Femur (tissue), 1 donor: ENCODE measurements at places on chromosomes 1 and 21.
A peak's percentile ranks its signal among the peaks of the same experiment; 100 is the strongest.

- no peak for DNase-seq
Measured at GRCh38 chr21:38917043-38917774, 111.5 kb downstream of the ETS2 start.

DNA sequence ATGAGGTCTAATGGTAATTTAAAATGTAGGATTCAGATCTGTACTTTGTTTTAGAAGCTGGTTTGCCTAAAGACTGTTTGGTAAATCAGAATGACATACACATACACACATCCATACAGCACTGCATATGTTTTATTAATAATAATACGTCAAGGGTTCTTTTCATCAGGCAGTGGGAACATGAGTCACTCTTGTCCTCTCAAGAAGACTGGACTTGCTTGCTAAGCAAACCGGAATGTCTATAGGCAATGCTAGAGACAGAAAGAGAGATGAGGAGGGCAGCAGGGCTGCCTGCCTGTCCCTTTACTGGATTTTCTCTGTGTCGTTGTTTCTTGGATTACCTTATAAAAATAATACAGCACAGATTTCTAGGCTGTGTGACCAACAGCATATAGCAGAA is 119.1 kb upstream of the GALNT2 start:
- no peak for DNase-seq

GRCh38 chr1:30719406-30720270 is 3.7 kb downstream of the MATN1 start:
- DNase-seq = peak; percentile 34

DNA sequence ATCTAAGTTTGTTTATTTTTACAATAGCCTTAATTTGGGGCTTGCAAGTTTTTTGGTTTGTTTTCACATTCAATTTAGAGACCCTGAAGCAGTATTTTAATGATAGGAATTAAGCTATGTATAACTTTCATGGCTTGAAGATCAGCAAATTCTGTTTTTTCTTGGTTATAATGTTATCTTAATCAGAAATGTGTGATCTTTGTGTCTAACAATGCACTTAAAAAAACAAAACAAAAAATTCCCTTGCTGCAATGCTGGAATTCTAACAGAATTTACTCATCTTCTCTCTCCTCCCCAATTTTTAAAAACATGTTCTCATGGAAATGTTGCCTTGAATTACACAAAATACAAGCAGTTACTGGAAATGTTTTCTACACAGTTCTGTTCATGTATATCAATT is 113.1 kb downstream of the OLFML2B start:
- DNase-seq = no peak

GRCh38 chr1:95604771-95605170 is 370.8 kb downstream of the RWDD3 start:
- no peak for DNase-seq

DNA sequence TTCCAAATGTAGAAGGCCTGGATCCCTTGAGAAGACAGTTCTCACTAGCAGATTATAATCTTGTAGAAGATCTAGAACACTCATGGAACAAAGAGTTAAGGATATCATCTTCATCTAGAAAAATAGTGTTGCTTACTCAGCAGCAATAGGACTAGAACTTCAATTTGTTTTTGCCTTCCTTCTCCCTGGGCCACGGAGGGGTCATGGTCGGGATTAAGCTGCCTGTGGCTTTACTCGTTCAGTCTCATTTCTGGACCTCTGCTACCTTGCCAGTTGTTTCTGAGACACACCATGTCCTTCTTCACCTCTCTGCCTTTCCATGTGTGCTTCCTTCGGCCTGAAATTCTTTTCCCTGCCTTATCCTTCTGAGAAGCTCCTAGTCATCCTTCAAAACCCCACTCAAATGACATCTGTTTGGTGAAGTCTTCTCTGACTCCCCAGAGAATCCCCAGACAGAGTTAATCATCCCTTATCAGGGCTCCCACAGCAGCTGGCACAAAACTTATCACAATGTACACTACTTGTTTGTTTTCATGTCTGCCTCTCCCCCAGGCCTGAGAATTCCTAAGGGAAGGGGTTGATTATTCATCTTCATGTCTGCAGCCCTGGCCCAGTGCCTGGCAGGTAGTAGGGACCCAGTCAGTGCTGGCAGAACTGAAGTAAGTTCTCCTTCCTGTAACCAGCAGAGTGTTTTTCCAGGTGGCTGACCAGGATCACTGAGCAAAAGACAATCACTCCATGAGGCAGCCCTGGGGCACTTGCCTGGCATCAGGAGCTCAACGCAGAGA is 15.5 kb upstream of the SNX27 start:
- DNase-seq = no peak

GRCh38 chr1:75394386-75395139 is 216.4 kb downstream of the SLC44A5 start:
- DNase-seq = no peak
